Stimulated activated CD8-positive, alpha-beta memory T cell treated with anti-CD3 and anti-CD28 coated beads, Interleukin-7, amount 100 ng/mL, for 4 hours (primary cell): ENCODE measurements at places on chromosomes 11 and 22.

- DNase-seq, result no peak
Measured at GRCh38 chr22:50581031-50581949, 1.4 kb downstream of the CHKB start.

GRCh38 chr11:129992161-129992944 is 10.3 kb downstream of the PRDM10 start:
- DNase-seq, result peak; percentile 12

- DNase-seq, result no peak
Measured at GRCh38 chr11:44823868-44824267, 97.1 kb downstream of the TSPAN18 start.

DNA sequence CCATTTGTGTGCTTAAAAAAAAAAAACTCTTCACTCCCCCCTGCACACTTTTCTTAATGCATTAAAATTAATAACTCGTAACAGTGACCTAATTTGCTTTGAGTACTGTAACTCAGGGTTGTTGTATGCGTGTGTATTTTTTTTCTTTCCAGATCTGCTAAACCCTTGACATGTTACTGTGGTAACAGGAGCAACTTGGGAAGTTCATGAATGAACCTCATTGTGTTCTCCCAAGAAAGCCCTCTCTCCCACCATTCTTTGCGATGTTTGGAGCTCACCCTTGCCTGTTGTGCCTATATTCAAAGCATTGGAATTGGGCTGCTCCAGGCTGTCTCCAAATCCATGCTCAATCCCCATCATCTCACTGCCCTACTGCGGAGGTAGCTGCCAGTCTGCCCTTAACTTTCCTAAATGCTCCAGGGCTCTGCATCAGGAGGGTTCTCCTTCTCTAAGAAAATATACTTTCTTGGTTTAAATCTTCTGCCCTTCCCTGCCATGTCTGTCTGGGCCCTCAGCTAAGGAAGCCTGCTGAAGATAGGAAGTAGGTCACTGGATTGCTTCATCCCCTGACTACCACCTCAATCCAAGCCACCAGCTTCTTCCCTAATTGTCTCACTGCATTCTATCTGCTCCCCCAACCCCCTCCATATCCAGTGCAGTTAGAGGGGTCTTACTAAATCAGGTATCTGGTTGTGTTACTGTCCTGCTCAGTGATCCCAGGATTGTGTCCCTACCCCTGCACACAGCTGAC is 70.3 kb downstream of the KIRREL3 start:
- DNase-seq, result no peak

DNA sequence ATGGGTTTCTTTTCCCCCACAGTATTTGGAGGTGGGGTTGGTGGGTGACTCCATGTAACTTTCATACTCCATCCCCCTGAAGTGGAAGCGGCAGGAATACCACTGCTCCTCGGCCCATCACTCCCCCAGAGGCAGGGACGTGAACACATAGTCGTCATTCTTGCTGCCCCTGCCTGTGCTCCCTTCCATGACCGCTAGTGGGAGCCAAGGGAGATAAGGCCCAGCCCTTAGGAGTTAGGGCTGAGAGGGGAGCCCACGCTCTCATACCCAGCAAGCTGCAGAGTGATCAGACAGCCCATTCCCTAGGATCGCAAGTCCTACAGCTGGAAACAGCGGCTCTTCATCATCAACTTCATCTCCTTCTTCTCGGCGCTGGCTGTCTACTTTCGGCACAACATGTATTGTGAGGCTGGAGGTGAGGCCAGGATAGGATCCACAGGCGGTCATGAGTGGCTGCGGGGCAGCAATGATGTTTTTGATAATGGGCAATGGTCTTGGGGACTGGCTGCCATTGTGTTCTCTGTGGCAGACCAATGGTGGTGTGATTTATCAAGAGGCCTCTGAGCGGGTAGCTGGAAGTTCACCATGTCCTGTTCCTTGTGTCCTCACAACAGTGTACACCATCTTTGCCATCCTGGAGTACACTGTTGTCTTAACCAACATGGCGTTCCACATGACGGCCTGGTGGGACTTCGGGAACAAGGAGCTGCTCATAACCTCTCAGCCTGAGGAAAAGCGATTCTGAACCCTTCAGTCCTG is 15.9 kb downstream of the RHOG start:
- DNase-seq, result peak; percentile 73

GRCh38 chr11:113481226-113481625 is 6.0 kb upstream of the DRD2 start:
- DNase-seq, result no peak

- no peak for DNase-seq
Measured at GRCh38 chr11:69173331-69173730, 17.6 kb downstream of the SMIM38 start.
